ENCODE measurements at places on chromosomes 12 and 14.

DNA sequence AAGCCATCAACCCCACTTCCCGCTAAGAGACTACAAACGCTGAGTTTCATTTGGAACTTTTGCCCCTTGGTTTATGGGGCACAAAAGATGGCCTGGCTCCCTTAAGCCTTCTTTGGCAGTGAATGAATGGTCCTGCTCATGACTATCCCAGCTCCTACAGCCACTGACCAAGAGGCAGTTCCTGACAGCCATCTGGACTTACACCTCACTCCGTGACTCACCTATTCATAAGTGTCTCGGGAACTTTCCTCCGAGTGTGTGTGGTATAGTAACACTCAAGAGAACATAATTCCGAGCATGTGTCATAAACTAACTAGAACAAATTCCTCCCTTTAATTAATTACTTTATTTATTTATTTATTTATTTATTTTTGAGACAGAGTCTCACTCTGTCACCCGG, 51.9 kb upstream of the NUDT4 start:
- no peak for DNase-seq

DNA sequence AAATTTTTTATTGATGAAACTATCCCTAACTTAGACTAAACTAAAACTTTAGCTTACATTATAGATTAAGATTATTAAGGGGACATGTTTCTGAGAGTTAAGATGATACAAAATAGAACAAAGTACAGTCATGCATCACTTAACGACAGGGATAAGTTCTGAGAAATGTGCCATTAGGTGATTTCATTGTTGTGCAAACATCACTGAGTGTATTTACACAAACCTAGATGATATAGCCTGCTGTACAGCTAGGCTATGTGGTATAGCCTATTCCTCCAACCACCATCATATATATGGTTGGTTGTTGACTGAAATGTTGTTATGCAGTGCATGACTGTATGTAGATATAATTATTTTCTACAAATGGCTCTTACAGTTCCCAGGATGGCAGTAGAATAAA, 46.5 kb downstream of the ATP6V1D start:
- DNase-seq: no peak

- DNase-seq: no peak
Observed at GRCh38 chr12:114003286-114003685, 37.2 kb upstream of the RBM19 start.

- DNase-seq: no peak
Observed at GRCh38 chr14:50451854-50452253, 55.2 kb upstream of the CDKL1 start.

DNA sequence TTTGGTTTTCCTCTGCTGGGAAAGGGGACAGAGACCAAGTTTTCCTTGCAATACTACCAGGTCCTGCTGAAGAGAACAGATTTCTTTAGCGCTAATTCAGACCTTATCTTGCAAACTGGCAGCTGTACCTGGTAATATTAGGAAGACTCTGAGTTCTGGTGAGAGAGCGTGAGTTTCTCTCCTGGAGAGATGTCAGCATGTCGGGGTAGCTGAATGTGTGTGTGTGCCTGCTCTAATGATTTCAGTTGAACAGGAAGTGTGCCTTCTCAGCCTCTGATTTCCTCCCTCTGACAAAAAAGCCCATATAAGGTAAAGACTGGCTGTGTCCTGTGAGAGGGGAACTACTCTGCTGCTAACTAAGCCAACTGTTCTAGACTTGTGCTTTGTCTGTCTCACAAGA, 10.3 kb upstream of the ERP27 start:
- peak; percentile 34 for DNase-seq

DNA sequence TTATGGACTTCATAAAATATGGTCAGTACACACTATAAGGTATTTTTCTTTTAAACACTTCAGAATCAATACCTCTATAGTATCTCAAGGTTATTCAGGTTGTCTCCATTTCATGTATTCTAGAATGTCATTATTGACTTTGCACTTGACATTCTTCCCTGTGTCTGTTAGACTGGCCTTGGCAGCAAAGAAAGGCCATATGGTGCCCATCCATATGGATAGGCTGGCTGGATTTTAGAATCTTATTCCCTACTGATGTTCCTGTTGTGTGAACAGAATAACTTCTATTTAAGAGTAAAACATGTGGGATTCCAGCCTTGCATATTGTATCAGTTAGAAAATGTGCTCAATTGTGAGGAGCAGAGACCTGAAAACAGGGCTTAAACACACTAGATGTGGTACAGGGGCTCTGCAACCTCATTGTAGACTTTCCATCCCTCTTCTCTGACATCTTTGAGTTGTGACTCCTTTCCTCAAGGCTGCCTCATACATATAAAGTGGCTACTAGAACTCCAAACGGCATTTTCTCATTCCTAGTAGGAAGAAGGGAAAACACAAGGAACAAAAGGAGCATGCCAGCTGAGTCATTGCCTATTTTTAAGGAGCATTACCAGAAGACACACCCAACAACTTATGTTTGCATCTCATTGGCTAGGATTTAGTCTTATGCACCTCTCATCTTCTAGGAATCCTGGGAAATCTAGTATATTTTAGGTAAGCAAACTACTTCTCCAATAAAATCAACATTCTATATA, 221.2 kb upstream of the TMPO start:
- no peak for DNase-seq

GRCh38 chr14:86501611-86502010, 971.7 kb downstream of the FLRT2 start:
- no peak for DNase-seq

DNA sequence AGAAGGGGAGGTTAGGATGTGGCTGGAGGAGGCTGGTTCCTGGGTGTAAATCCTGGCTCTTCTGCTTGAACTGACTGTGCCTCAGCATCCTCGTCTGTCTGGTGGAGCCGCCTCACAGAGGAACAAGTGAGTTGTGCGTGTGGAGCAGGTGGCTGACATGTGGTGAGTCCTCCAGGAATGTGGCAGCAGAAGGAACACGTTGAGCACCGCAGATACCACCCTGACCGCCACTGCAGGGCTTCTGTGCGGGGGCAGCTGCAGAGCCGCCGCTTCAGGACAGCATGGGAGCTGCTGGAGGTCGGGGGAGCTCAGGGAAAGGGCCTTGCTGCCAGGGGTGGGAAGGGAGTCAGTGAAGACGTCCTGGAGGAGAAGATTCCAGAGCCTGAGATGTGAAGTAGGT, 48.9 kb downstream of the TRAF3 start:
- no peak for DNase-seq

GRCh38 chr14:25001156-25001555, 48.8 kb downstream of the STXBP6 start:
- DNase-seq: no peak

GRCh38 chr12:49410818-49411217, 43.6 kb downstream of the SPATS2 start:
- no peak for DNase-seq

GRCh38 chr14:61171727-61172126, 109.4 kb downstream of the TMEM30B start:
- DNase-seq: no peak

DNA sequence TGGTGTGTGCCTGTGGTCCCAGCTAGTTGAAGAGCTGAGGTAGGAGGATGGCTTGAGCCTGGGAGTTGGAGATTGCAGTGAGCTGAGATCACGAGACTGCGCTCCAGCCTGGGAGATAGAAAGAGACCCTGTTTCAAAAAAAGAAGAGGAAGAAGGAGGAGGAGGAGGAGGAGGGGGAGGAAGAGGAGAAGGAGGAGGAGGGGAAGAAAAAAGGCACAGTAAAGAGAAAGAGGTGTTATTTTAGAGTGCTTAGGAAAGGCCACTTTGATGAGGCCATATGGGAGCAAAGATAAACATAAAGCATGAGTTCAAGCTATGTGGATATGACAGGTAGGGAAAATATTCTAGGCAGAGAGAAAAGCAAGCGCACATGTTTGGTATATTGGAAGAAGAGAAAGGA, 154.1 kb upstream of the BTG1 start:
- DNase-seq: no peak

- no peak for DNase-seq
Observed at GRCh38 chr12:100348657-100349454, 8.0 kb upstream of the SLC17A8 start.

- DNase-seq: no peak
Observed at GRCh38 chr14:34087571-34087970, 136.7 kb upstream of the EGLN3 start.

DNA sequence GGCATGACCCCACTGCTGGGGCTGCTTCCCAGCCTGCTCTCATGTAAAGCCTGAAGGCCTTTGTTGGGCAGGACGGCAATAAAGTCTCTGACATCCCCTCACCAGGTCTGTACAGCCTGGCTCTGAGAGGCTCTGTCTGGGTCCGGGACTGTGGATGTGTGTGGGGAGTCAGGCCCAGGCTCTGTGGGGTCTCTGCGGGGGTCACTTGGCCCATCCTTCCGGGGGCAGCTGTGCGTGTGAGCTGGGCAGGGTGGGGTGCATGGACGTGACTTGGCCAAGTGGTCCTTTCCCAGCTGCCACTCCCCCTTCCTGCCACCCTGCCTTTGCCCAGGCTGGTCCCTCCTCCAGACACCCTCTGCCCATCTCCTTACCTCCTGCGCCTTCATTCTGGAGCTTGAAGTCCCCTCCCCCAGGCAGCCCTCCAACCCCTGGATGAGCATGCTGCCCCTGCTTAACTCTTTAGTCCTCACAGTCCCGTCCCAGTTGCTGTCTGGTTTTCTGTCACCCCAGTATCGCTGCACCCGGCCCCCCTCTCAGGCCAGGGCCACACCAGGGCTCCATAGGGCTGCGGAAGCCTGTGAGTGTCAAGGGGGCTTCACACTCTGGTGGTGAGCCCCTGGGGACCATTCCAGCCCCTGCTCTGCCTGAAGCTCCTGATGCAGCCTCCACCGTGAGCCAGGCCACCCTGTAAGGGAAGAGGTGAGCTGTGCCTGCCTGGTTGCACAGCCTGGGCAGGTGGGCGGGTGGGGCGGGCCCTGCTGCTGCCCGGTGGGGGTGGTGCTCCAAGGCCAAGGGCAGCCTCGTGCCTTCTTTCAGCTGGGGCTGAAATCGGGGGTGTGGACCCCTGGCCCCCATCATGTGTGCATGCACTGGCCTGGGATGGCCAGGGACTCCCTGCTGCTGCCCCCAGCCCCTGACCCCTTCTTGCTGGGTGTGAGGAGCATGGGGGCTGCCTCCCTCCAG, 25.5 kb upstream of the KIF26A start:
- no peak for DNase-seq

DNA sequence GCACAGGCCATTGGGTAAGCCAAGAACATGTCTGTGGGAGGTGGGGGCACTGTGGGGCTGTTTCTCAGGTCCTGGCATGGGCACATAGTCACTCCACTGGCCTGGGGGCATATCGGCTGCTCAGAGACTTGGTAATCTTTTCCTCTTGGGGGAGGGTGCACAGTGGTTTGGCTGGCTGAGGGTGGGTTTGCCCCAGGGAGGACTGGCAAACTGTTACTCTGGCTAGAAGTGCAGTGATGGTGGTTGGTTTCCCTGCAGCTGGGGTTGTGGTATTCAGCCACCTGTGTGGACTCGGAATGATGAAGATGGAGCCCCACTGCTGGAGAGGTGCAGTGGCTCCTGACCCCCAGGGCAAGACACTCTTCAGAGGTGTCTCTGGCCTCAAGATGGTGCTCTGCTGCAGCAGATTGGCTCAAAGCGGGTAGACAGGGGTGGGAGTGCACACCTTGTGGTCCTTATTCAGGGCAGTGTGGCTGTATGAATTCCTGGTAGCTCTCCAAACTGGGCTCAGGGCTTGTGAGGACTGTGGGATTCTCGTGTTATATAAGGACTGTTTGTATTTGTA, 74.1 kb upstream of the DDHD1 start:
- no peak for DNase-seq

GRCh38 chr12:69880571-69880970, 55.5 kb downstream of the MYRFL start:
- no peak for DNase-seq

GRCh38 chr14:99769799-99770198, 23.4 kb upstream of the EML1 start:
- DNase-seq: no peak

DNA sequence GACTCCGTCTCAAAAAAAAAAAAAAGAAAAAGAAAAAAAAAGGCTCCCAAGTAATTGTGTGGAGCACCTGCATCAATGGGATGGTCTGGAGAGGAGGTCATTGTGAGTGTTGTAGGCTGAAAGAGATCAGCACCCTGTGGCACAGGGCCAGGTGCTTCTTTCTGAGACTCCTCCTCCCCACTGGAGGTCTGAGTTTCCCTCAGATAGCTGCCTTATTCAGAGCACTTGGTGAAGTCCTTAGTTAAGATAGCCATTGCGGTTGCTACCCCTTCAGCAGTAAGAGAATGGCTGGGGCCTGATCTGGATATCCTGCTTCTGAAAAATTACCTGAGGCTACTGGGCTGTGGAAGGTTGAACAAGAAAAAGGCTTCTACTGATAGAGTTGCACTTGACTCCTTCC, 69.8 kb downstream of the ANO6 start:
- no peak for DNase-seq

DNA sequence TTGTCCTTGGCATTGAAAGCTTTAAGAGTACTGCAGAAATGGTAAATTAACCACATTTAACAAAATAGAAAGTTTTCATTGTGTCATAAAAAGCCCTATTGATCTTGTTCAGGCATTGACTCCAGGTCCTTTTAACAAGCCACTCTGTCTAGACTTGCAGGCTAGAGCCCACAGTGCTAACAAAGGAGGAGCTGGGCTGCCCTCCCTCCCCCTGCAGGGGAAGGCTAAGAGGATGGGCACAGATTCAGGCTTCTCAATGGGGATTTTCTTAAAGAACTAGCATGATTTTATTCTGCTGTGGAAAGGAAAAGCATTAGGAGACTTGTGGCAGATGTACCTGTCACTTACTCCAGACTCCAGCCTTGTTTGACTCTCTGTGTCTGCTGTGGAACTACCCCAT, 463.6 kb downstream of the NRXN3 start:
- DNase-seq: no peak

DNA sequence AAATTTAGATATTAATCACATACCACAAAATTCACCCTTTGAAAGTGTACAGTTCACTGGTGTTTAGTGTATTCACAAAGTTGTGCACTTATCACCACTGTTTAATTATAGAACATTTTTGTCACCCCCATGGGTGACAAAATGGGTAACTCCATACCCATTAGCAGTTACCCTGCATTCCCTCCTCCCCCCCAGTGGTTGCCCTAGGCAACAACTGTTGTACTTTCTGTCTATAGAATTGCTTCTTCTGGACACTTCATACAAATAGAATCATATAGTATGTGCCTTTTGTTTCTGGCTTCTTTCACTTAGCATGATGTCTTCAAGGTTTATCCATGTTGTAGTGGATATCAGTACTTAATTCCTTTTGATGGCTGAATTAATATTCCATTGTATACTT, 52.7 kb downstream of the FBXO34 start:
- no peak for DNase-seq

- DNase-seq: no peak
Observed at GRCh38 chr14:70359076-70359424, 433 bp downstream of the COX16 start.

GRCh38 chr12:47980779-47981495, 17.5 kb downstream of the TMEM106C start:
- DNase-seq: no peak

GRCh38 chr14:33342299-33342974, 403.8 kb downstream of the NPAS3 start:
- no peak for DNase-seq
